ENCODE measurements at places on chromosomes 6 and 20. TPM values are rescaled to one million over a fixed set of nuclear protein-coding genes. Genes with fewer than 3 reads are reported as not detected.

CARMIL1 gene
- 5.6 TPM for total RNA-seq

MOG gene
- not detected for total RNA-seq

PPP1R3G gene
- 0.38 TPM for total RNA-seq

VGLL2 gene
- total RNA-seq: not detected

DEFB124 gene
- total RNA-seq: not detected

HSPA12B gene
- total RNA-seq: 11.1 TPM

SLC23A2 gene
- 21.9 TPM for total RNA-seq

FAXC gene
- 0.19 TPM for total RNA-seq

CST2 gene
- not detected for total RNA-seq

BHLHE23 gene
- not detected for total RNA-seq

MCCD1 gene
- total RNA-seq: not detected

SLC22A16 gene
- not detected for total RNA-seq

Data from vein endothelial cell (primary cell).